B cell (primary cell): ENCODE measurements at places on chromosomes 6 and 20.

DNA sequence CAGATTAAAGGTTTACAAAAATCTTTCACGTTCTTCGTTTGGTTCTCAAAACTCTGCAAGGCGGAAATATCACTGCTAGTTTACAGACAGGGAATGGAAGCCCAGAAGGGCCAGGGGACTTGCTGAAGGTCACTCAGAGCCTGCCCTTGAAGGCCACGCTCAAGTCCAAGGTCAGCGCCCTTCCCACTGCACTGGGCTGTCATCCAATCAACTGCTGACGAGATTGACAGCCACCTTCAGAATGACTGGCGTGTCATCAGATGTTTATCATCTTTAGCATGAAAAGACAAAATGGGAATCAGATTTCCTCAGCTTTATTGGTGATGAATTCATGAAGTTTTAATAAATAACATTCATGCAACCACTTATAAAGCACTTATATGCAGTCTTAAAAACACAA lies 16.5 kb downstream of the RNASET2 start:
- no peak for DNase-seq

DNA sequence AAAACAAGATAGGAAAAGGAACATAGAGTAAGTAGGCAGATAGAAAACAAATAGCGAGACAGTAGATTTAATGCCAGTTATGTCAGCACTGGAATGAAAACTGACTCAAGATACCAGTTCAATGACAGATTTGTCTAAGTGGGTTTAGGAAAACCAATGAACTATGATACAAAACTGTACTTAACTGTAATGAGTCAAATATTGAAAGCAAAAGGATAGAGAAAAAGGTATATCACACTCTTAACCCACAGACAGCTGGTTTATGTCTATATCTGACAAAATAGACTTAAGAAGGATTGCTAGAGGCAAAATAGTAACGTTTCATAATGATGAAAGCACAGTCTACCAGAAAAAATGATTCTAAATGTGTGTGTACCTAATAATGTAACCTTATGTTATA lies 38.2 kb downstream of the ATRN start:
- DNase-seq = no peak

DNA sequence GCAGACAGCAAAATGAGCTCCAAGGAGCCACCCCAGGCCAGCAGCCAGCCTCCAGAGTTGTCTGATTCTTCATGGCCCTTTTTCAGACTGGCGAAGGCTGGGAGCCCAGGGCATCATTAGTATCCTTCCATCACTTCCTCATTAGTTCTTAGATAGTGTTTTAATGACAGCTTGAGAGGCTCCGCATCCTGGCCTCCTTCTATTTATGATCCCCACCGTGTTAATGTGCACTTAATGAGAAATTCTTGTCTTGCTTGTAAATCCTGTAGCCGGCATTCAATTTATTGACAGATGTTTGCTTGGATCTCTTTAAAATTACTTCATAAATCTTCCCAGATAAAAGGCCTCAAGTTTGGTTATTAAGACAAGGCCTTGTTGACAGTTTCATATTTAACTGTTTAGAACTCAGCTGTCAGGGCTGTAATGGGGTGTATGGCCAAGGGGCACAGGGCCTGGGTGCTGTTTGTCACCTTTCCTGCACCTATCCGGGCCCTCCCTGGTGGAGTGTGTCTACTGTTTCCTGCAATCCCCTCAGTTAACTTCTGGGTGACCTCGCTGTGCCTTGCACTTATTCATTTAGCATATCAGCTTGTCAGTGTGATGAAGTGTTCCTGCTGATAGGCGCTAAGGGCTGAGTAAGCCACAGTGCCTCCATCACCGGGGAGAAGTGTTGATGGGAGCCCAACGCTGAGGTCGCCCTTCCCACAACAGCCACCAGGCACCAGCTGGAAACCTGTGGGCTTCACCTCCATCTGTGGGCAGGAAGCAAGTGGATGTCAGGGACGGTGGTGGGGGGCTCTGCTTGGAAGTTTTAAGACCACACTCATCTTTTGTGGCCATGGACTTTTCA lies 169.3 kb downstream of the TSHZ2 start:
- DNase-seq = no peak

DNA sequence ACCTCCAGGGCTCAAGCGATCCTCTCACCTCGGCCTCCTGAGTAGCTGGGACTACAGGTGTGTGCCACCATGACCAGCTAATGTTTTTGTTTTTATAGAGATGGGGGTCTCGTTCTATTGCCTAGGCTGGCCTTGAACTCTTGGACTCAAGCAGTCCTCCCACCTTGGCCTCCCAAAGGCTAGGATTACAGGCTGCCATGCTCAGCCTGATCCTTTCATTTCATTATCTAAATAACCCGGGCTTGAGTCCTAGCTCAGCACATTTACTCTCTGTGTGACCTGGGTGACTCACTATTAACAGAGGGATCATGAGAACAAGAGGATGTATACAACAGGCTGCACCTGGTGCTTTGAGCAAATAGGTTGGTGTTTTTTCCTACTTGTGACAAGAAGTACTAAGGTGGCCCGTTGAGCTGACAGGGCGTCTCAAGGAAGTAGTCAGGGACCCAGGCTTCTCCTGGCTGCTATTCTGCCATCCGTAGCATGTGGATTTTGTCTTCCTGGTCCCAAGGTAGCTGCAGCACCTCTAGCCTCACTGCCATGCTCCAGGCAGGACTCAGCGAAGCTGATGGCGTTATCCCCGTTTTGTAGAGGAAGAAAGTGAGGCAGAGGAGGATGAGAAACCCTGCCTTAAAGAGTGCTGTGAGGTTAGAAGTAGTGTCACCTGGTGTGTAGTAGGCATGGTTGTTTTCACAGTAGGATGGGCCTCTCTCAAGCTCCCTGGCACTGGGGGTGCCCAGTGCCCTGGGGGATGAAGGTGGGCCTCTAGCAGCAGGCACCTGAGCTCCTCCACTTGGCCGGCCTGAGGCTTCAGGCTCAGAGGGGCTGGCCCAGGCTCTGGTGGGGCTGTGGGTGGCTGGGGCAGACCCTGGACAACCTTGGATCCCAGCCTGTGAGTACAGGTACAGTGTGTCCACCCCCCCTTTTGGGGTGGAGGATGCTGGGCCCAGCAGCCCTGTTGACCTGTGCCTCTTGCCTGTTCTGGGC lies 62.4 kb downstream of the ADNP start:
- no peak for DNase-seq

GRCh38 chr6:141956868-141957267 lies 175.9 kb upstream of the GJE1 start:
- no peak for DNase-seq

DNA sequence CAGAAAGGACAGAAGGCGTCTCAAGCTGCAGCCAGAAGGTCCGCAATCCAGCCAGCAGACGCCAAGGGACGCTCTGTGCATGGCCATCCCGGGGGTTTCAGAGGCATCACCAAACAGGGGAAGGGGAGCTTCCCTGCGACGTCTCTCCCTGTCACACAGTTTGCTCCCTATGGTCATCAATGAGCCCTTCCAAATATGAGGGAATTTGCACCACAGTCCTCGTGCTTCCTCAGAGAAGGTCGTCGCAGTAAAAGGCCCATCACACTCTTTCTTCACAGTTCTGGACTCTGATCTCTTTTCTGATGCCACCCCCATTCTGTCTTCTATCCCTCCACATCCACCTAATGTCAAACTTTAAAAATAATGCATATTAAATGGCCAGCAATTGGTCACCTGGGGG lies 10.2 kb upstream of the FOXC1 start:
- no peak for DNase-seq

DNA sequence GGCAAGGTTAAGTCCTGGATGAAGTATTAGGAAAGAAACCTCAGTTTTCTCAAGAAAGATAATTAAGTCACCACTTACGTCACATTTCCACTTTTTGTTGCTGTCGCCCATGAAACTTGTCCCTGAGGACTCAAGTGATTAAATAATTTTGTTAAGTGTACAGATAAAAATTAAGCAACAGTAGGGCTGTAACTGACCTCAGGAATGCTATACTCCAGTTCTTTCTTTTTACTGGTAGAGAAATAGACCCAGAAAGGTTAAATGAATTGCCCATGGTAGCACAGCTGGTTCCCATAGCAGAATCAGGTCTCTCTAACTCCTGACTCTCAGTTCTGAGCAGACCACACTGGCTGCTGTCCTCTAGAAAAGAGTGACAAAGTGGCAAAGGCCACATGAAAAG lies 54.5 kb downstream of the CLIC5 start:
- no peak for DNase-seq

GRCh38 chr6:111871207-111871606 lies 2.0 kb downstream of the FYN start:
- DNase-seq = peak; percentile 38

DNA sequence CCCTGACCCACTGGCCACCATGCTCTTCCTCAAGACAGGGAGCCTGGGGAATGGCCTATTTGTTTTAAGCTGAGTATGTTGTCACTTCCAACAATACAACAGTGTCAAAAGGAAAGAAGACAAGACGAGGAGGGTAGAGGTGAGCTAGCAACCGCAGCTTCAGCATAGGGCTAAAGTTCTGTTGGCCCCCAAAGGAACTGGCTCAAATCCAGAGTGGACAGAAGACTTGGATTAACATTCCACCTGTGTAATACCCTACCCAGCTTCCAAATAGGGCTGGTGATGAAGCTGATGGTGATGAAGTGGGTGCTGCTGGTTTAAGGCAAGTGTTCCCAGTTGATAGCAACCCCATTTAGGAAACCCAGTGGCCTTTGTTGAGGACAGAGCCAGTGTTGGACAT lies 31.7 kb upstream of the KCNK5 start:
- DNase-seq = no peak

- no peak for DNase-seq
Measured at GRCh38 chr20:58011106-58011946, 217.1 kb downstream of the ANKRD60 start.

DNA sequence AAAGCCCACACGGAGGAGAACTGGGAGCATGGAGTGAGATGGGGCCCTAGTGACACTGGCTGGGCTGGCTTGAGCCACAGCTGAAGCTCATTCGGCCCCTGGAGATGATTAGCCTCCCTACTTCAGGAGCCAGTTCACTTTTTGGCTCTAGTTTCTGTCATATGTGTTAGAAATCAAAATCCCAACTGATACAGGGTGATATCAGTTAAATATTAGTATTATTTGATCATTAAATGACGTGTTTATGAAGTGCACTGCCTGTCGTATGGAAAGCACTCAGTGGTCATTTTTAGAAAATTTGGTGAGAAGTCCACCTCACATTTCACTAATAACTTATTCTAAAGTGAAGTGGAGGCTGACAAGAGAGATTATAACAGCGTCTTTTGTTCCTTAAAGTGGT lies 59.0 kb downstream of the TULP4 start:
- DNase-seq = no peak

- DNase-seq = no peak
Measured at GRCh38 chr6:157459327-157459726, 78.3 kb downstream of the ZDHHC14 start.
